ENCODE measurements at places on chromosomes 4 and X. TPM values are rescaled to one million over a fixed set of nuclear protein-coding genes. Genes with fewer than 3 reads are reported as not detected.

DNA sequence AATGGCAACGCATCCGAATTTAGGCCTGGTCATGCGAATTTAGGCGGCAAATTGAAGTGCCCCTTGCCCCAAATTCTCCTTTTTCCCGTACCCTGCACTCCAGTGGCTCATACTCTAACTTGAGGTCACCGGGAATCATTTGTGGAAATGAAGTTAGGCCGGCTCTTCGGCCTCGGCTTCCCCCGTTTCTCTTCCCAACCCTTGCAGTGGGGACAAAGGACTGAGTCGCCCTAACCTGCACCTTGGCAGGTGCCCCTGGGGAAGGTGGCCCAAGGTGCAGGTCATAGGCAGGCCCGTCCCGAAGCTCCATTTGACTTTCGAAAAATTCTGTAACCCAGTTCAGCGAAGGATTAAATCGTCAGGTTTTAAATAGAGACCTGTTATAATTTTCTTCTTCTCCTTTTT lies 811 bp downstream of the SRD5A3 start:
- DNase-seq, result no peak
- H3K27ac ChIP-seq, result peak overlapping the region; percentile 93
- peak overlapping the region; percentile 90 for H3K4me3 ChIP-seq
- H3K4me1 ChIP-seq, result peaks cover 23% of the 10 kb centered on the region
- H3K36me3 ChIP-seq, result no peaks in the 10 kb centered on the region
- no peaks in the 10 kb centered on the region for H3K27me3 ChIP-seq

- peaks cover 8% of the 10 kb centered on the region for H3K36me3 ChIP-seq
- H3K27me3 ChIP-seq, result no peaks in the 10 kb centered on the region
- H3K4me1 ChIP-seq, result peaks cover 3% of the 10 kb centered on the region
- no peak overlapping the region for H3K27ac ChIP-seq
- H3K4me3 ChIP-seq, result no peak overlapping the region
Observed at GRCh38 chr4:8378776-8379175, 61.7 kb downstream of the ACOX3 start.

DNA sequence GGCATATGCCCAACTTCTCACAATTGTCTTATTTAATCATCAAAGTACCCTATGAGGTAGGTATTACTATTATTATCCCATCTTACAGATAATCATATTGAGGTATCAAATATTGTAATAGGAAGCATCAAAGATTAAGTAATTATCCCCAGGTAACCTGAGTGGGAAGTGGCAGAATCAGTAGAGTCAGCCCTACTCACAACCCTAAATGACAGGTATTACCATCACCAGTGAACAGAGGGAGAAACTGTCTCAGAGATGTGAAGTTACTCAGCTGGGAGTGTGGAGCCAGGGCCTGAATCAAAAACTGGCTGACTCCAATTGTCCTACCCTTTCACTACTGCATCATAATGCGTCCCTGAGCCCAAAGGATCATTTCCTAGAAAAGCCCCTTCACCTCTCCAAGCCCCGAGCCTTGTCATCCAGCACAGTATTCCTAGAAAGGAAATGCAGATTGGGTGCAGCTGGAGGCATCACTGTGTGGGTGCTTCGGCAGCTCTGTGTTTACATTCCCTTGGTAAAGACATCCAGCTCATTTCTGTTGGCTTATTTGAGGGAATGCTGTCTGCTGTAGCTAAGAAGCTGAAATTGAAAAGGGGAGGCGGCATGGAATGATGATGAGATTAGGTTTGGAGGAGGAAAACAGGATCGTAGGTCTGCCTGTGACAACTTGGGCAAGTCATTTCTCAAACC lies 72.8 kb downstream of the DHX15 start:
- DNase-seq, result no peak
- no peaks in the 10 kb centered on the region for H3K4me1 ChIP-seq
- H3K4me3 ChIP-seq, result no peak overlapping the region
- H3K27ac ChIP-seq, result no peak overlapping the region
- no peaks in the 10 kb centered on the region for H3K27me3 ChIP-seq

- H3K27me3 ChIP-seq, result no peaks in the 10 kb centered on the region
- no peak for DNase-seq
- H3K4me3 ChIP-seq, result no peak overlapping the region
- H3K4me1 ChIP-seq, result peaks cover 26% of the 10 kb centered on the region
- H3K36me3 ChIP-seq, result no peaks in the 10 kb centered on the region
Observed at GRCh38 chrX:107632346-107632745, 4.0 kb downstream of the PRPS1 start.

- no peak overlapping the region for H3K4me3 ChIP-seq
- H3K36me3 ChIP-seq, result no peaks in the 10 kb centered on the region
- peak overlapping the region; percentile 95 for H3K27ac ChIP-seq
- H3K27me3 ChIP-seq, result no peaks in the 10 kb centered on the region
- H3K4me1 ChIP-seq, result peaks cover 44% of the 10 kb centered on the region
Observed at GRCh38 chr4:24248674-24249630, 335.4 kb downstream of the DHX15 start.

DNA sequence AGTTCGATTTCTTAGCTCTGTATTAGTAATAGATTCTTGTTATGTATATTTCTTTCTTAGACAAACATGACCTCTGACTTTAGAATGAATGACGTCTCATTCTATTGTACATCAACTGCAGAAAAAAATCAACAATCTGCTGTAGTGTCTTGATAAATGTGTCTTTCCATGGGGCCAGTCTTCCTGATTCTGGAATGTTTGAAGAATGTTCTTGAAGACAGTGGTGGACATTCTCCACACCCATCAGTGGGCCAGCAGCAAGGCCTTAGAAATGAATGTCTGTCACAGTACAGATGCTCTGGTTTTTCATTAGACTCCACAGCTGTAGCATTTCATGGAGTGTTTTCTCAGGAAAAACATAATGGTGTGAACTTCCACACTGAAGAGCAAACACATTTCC lies 63.2 kb upstream of the FAM47B start:
- H3K4me1 ChIP-seq, result peaks cover 60% of the 10 kb centered on the region
- no peaks in the 10 kb centered on the region for H3K36me3 ChIP-seq
- no peak overlapping the region for H3K27ac ChIP-seq
- no peaks in the 10 kb centered on the region for H3K27me3 ChIP-seq

- no peak overlapping the region for H3K4me3 ChIP-seq
- H3K27me3 ChIP-seq, result no peaks in the 10 kb centered on the region
- DNase-seq, result no peak
- no peaks in the 10 kb centered on the region for H3K36me3 ChIP-seq
- peaks cover 5% of the 10 kb centered on the region for H3K4me1 ChIP-seq
Observed at GRCh38 chrX:19303256-19303880, 40.4 kb upstream of the PDHA1 start.

DNA sequence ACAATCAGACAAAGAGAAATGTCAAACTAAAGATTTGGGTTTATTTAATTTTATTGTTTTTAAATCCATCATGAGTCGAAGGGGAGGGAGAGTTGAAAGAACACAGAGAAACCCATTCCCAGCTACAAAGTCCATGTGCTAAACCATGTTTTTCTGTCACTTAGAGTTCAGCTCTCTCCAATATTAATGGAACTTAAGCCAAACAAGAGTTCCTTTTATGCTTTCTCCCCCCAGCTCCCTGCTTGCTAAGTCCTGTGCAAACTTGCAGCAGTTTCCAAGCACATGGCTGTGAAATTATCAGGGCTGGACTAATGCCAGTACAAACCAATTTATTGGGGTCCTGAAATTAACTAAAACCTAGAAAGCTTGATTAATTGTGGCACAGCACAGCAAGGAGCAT lies 9.7 kb upstream of the CHRDL1 start:
- no peaks in the 10 kb centered on the region for H3K4me1 ChIP-seq
- no peak overlapping the region for H3K27ac ChIP-seq
- no peak for DNase-seq
- H3K27me3 ChIP-seq, result peaks cover 7% of the 10 kb centered on the region
- no peaks in the 10 kb centered on the region for H3K36me3 ChIP-seq

The C4orf54 gene
- not detected for total RNA-seq

DNA sequence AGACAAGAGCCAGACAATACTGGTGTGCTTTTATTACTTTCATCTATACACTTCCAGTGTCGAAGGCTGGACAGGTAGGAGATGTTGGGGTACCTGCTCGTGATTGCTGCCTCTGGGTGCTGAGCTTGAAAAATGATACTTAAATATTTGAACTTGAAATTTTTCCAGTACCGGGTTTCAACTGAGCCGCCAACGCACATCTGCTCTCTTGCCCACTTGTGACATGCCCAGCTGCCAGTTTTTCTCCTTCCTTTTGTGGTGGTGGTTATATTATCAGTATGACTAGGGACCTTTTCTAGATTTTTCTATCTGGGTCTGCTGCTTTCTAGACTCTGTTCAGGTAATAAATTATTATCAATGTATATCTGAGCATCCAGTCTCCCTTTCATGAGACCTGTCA lies 3.4 kb downstream of the OGT start:
- H3K4me1 ChIP-seq, result peaks cover 44% of the 10 kb centered on the region
- H3K36me3 ChIP-seq, result no peaks in the 10 kb centered on the region
- peak overlapping the region; percentile 64 for H3K4me3 ChIP-seq
- peak overlapping the region; percentile 86 for H3K27ac ChIP-seq
- no peak for DNase-seq

The TBC1D8B gene
- 19.8 TPM for total RNA-seq

The SMIM31 gene
- not detected for total RNA-seq

The FREM3 gene
- total RNA-seq, result not detected

The GRIA3 gene
- not detected for total RNA-seq

The ENPEP gene
- total RNA-seq, result 2.2 TPM

- peaks cover 24% of the 10 kb centered on the region for H3K4me1 ChIP-seq
- H3K27ac ChIP-seq, result no peak overlapping the region
- DNase-seq, result no peak
- H3K36me3 ChIP-seq, result peaks cover 4% of the 10 kb centered on the region
Observed at GRCh38 chr4:123300222-123301039, 96.2 kb upstream of the SPRY1 start.

DNA sequence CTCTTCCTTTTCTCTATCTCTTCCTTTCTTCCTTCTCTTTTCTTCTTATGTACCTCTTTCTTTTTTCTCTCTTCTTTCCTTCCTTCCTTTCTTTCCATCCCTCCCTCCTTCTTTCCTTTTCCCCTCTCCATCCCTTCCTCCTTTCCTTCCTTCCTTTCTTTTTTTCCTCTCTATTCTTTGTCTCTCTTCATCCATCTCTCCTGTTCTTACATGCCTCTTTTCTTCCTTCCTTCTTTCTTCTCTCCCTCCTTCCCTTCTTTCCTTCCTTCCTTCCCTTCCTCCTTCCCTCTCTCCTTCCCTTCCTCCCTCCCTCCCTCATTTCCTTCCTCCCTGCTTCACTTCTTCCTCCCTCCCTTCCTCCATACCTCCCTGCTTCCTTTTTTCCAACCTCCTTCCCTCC lies 19.2 kb upstream of the XG start:
- no peak overlapping the region for H3K27ac ChIP-seq
- H3K27me3 ChIP-seq, result no peaks in the 10 kb centered on the region
- H3K4me3 ChIP-seq, result no peak overlapping the region
- H3K4me1 ChIP-seq, result no peaks in the 10 kb centered on the region
- DNase-seq, result no peak

The SPANXA2 gene
- total RNA-seq, result not detected

- H3K27me3 ChIP-seq, result no peaks in the 10 kb centered on the region
- DNase-seq, result no peak
- H3K36me3 ChIP-seq, result no peaks in the 10 kb centered on the region
- H3K27ac ChIP-seq, result no peak overlapping the region
Observed at GRCh38 chrX:28888416-28888815, 301.2 kb downstream of the IL1RAPL1 start.

- H3K36me3 ChIP-seq, result no peaks in the 10 kb centered on the region
- H3K4me1 ChIP-seq, result no peaks in the 10 kb centered on the region
- no peaks in the 10 kb centered on the region for H3K27me3 ChIP-seq
- H3K27ac ChIP-seq, result no peak overlapping the region
Observed at GRCh38 chrX:94053575-94053974, 379.6 kb downstream of the FAM133A start.

The GPC4 gene
- 67.6 TPM for total RNA-seq

The TEX13C gene
- not detected for total RNA-seq

The RBMXL3 gene
- not detected for total RNA-seq

The MAGEC1 gene
- not detected for total RNA-seq

The SSX2B gene
- total RNA-seq, result not detected

The YIPF6 gene
- 34.2 TPM for total RNA-seq

The CT83 gene
- not detected for total RNA-seq

DNA sequence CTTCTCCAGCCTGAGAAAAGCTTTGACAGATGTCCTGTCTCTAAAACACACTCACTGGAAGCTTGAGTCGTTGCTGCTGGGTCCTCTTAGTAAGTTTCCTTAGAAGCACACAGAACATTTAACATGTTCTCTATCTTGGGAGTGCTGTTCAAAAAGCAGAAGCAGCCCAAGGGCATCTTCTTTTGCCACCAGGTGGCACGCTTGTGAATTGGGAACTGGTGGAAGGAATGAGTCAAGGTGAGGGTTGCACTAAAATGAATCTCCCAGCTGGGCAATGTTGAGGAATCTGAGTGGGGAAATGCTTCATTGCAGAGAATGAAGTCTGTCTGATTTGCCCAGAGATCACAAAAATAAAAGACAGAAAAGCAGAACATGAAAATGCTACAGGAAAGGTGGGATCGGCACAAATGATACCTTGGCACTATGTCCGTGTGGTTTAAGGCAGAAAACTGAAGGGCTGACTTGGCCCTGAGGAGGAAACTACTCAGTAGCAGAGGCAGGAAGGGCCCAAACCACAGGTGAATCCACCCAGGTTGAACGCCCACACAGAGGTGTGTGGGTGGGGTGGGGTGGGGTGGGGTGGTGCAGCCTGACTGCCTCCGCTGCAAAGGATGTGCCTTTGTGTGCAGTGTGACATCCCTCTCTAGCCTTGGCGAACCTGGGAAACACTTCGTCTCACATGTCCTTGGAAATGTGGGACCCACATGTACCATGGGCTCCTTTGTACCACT lies 26.0 kb downstream of the KIT start:
- H3K27me3 ChIP-seq, result no peaks in the 10 kb centered on the region
- H3K36me3 ChIP-seq, result no peaks in the 10 kb centered on the region
- no peak overlapping the region for H3K4me3 ChIP-seq

DNA sequence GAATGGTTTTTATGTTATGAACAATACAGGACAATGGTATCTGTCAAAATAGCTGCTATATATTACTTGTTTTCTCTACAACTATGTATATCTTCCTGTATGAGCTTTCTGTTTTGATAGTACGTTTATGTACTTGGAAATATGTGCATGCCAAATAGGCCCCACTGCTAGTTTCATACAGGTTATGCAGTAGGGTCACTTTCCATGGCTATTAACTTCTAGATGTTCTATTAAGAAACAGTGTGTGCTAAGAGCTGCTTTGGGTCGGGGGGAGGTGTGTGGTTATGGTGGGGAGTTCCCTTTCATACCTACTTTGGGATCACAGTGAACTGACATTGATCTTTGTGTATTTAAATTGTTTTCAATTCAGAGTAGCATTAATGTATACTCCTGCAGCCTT lies 30.9 kb downstream of the RBPJ start:
- peaks cover 11% of the 10 kb centered on the region for H3K4me1 ChIP-seq
- H3K27ac ChIP-seq, result no peak overlapping the region
- H3K27me3 ChIP-seq, result no peaks in the 10 kb centered on the region
- no peak overlapping the region for H3K4me3 ChIP-seq
- H3K36me3 ChIP-seq, result no peaks in the 10 kb centered on the region
- DNase-seq, result no peak

GRCh38 chr4:26860922-26861433 lies 337 bp downstream of the STIM2 start:
- peak overlapping the region; percentile 80 for H3K27ac ChIP-seq
- H3K36me3 ChIP-seq, result no peaks in the 10 kb centered on the region
- H3K4me1 ChIP-seq, result peaks cover 40% of the 10 kb centered on the region
- peak; percentile 92 for DNase-seq
